ENCODE measurements at places on chromosomes 5 and 9.

- peak; percentile 71 for DNase-seq
Measured at GRCh38 chr9:110427497-110428104, 89.9 kb upstream of the TXNDC8 start.

DNA sequence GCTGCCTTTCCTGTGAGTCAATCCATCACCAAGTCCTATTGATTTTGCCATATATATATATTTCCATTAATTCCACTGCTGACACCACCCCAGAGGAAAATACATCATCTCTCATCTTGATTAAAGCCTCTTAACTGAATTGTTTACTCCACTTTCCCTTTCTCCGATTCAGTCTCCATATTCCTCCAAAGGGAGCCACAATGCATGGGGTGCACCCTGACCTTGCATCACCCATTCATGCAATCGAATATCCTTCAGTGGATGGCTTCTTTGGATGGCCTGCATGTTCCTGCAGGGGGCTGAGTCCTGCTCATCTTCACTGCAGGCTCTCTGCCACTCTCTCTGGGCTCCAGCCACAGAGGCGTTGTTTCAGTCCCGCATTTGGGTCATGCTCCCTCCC is 231.0 kb downstream of the SNX18 start:
- no peak for DNase-seq

DNA sequence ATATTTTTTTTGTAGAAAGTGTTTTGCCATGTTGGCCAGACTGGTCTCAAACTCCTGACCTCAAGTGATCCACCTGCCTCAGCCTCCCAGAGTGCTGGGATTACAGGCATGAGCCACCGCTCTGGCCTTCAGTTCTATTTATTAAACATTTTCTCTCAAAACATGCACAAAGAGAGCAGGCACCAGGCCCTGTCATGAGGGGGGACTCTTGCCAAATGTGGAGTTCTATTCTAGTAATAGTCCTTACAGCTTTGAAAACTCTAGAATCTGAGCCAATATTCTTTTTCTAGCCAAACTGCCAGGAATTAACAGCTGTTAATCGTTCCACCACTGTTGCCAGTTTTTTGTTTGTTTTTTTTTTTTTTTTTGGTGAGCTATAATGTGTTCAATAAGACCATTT is 124.6 kb downstream of the TARS1 start:
- DNase-seq: no peak

- no peak for DNase-seq
Measured at GRCh38 chr5:135115591-135115990, 81.6 kb upstream of the PITX1 start.

DNA sequence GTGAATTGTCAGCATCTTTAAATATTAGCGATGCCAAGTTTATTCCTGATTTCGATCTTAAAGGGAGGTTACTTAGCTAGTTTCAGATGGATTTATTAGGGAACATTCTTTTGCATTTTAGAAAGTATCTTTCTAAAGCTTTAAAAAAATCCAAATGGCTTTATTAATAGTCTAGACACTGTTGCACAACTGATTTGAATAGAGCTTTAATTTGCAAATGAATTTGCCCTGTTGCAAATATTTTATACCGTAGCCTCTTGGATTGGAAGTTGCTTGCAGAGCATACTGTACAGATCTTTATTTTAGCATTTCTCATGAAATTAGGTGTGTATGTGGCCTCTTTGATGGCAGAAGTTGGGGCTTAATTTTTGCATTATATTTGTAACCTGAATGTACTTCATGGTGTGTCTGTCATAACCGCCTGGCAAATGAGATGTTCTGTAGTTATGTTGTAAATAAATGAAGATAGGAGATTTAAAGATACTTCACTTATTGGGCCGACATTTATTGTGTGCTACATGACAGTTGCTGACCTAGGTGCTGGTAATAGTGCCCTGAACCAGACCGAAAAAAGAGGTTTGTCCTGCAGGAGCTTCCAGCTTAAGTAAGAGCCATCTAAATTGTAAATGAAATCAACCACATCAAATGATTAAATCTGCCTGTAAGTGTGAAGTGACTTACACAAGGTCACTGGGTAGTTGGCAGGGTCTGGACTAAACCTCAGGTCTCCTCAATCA is 1.8 kb downstream of the TCERG1 start:
- peak; percentile 55 for DNase-seq

DNA sequence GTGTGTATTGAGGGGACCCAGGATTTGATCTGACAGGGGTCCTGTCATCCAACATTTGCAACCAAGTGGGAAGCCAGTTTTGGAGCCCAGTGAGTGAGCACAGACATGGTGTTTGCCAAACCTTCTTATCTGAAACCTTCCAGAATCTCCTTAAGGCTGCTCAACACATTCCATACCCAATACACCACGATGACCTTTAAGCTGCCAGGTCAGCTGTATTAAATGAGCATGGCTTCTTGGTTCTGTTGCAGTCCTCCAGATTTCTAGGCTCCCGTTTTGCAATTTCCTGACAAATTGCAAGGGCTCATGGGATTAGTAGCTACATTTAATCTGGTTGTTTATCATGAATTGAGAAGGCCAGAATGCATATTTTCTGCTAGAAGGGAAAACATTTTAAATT is 124.2 kb upstream of the ATP10B start:
- no peak for DNase-seq

GRCh38 chr9:115551396-115551795 is 433.4 kb upstream of the TNC start:
- DNase-seq: no peak

- DNase-seq: no peak
Measured at GRCh38 chr5:123116058-123116457, 27.0 kb downstream of the PRDM6 start.

DNA sequence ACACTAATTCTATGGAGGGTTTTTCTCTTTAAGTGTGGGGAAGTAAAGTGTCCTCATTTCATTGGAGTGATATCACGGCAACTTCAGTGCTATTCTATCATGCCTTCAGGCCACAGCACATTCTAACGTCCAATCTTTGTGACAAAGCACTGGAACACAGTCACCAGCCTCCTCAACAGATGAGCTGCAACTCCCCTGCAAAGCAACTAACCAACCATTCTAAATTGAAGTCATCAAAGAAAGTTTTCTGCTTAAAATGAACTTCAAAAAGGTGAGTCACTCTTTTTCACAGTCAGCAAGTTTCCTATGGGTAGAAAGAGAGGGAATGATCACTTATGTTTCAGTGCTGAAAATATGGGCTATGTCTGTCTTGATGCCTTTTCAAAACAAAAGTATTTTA is 190.8 kb downstream of the ELAVL2 start:
- no peak for DNase-seq

- DNase-seq: no peak
Measured at GRCh38 chr9:125884218-125884595, 137.0 kb downstream of the PBX3 start.

GRCh38 chr9:77981332-77981731 is 50.3 kb downstream of the GNAQ start:
- peak; percentile 58 for DNase-seq

DNA sequence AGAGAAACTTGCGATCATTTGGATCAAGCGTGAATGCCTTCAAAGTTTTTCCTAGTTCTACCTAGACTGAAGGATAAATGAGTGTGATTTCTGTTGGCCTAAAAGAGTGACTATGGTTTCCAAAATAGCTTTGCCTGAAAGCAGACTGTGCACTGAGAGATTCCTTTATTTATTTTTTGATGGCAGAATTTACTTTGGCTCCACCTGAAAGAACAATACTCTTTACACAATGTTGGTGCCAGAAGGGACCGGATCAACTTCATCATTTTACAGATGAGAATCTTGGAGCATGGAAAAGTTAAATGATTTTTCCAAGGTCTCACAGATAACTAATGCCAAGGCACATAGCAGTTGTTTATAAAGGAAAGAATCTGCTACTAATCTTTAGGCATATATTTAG is 199.6 kb downstream of the KCTD16 start:
- DNase-seq: no peak

GRCh38 chr5:96675882-96676281 is 13.7 kb downstream of the CAST start:
- DNase-seq: no peak

GRCh38 chr9:137381501-137382443 is 41.2 kb downstream of the EXD3 start:
- no peak for DNase-seq

DNA sequence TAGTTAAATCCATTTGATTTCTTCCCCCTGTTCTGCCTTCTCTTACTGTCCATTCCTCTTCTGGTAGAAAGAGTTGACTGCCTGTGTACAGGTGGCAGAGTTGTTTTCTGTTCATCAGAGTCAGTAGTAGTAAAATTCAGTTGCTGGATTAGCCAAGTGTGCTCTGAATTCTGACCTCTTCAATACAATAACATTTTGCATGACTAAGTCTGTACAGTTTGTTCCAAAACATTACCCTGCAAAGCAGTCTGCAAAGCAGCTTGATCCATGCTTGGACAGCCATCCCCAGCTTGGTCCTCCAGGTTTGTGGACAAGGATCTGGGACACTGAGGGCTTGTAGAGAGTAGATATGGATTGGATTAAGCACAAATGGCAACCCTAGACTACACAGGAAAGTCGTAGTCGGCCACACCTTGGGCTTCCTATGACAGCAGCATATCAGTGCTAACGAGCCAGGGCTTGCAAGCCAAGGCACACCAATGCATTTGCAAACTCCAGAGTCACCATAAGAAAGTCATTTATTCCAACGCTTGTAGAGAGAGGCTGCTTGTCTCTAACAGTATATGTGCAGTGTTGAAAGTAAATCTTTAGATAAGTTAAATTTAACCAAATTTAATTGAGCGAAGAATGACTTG is 25.2 kb downstream of the IL12B start:
- DNase-seq: no peak

DNA sequence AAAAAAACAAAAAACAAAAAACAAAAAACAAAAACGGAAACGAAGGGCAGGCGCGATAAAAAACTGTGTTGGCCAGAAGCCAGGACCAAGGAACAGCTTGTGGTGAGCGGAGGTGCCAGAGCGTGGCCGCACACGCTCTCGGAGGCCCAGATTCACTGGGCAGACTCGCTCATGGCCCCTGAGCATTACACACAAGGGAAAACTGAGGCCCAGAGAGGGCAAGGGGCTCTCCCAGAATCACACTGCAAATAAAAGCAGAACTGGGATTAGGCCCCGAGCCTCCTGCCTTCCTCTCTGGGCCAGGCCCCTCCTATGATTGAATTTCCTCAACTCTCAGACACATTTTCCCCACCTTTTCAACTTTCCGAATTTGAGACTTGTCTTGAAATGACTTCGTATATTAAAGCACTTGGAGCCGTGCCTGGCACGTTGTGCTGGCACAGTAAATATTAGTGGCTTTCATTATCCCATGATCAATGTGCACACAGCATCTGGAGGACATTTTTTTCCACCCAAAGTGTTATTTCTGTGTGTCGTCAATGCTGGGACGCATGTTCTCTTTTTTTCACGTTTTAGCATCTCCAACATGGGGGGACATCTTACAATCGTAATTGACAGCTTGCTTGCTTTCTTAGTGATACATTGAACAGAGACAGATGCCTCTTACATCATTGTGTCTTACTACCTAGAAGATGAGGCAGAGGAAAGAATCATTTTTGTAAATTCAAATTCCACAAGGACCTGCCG is 7.4 kb downstream of the FIBCD1 start:
- DNase-seq: no peak

- peak; percentile 57 for DNase-seq
Measured at GRCh38 chr5:67200809-67201562, 4.4 kb upstream of the CD180 start.

DNA sequence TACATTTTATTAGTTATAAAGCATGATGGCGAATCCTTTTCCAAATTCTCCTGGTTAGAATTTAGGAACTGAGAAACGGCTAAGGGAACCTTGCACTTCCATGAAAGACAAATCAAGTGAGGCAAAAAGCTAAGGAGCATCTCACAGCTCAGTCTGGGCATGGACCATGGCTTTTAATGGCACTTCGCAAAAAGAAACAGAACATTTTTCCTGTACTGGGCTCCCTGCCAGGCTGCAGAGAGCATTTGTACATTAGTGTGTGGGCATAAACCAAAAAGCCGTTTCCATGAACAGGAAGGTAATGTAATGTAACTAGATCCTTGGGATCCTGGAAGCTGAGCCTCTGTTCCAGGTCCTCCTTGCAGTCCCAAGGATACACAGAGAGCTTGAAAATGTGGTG is 354.2 kb downstream of the MRPS30 start:
- DNase-seq: no peak

GRCh38 chr5:9957214-9957613 is 292.5 kb downstream of the ATPSCKMT start:
- no peak for DNase-seq

GRCh38 chr9:969310-970150 is 6.9 kb upstream of the DMRT3 start:
- no peak for DNase-seq

DNA sequence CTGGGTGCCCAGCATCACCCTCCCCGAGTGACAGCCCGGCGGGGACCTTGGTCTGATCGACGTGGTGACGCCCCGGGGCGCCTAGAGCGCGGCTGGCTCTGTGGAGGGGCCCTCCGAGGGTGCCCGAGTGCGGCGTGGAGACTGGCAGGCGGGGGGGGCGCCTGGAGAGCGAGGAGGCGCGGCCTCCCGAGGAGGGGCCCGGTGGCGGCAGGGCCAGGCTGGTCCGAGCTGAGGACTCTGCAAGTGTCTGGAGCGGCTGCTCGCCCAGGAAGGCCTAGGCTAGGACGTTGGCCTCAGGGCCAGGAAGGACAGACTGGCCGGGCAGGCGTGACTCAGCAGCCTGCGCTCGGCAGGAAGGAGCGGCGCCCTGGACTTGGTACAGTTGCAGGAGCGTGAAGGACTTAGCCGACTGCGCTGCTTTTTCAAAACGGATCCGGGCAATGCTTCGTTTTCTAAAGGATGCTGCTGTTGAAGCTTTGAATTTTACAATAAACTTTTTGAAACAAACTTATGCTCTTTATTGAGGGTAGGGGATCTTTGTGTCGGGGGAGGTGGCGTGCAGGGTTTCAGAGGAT is 1.3 kb downstream of the GADD45G start:
- DNase-seq: no peak

DNA sequence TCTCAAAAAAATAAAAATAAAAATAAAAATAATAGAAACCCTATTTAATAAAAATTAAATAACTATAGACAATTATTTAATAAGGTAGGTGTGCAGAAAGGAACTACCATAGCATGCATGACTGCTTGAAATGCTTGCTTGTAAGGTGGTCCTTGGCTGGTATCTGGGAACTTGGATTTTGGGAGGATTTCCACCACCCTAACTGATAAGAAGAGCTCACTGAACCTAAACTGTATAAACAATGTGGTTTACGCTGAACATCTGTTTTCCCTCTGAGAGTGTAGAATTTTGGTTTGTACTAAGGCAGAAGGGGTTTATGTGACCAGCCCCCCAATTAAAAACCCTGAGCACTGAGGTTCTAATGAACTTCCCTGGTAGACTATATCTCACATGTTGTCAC is 31.2 kb downstream of the CPLANE1 start:
- no peak for DNase-seq

GRCh38 chr9:110517483-110517882 is 62.1 kb downstream of the SVEP1 start:
- no peak for DNase-seq

DNA sequence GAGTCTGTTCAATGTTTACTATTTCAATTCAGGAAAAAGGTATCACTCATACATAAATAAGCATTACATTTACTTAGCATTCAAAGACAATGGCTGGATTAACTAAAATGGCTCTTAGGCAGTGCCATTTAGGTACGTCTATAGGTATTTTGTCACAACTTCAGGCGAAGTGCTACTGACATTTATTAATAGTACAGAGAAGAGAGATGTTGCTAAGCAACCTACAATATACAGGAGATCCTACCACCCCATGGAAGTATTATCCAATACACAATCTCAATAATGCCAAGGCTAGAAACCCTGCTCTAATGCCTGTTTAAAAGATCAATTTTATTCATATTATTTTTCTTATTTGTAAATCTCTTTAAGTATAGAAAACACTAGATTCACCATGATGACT is 76.0 kb downstream of the UBAP2 start:
- no peak for DNase-seq

All from Karpas-422 (cell line).